ENCODE measurements at places on chromosomes 6 and 20. TPM values are rescaled to one million over a fixed set of nuclear protein-coding genes. Genes with fewer than 3 reads are reported as not detected.

RAB32 gene
- total RNA-seq = 1.3 TPM

B3GAT2 gene
- 0.02 TPM for total RNA-seq

NTSR1 gene
- not detected for total RNA-seq

CLPSL2 gene
- total RNA-seq = not detected

TGM2 gene
- not detected for total RNA-seq

HLA-DOA gene
- 1.8 TPM for total RNA-seq

SSTR4 gene
- not detected for total RNA-seq

- DNase-seq = no peak
These were observed 75.7 kb downstream of the TNFAIP3 start for GRCh38 chr6:137942736-137943135.

DNA sequence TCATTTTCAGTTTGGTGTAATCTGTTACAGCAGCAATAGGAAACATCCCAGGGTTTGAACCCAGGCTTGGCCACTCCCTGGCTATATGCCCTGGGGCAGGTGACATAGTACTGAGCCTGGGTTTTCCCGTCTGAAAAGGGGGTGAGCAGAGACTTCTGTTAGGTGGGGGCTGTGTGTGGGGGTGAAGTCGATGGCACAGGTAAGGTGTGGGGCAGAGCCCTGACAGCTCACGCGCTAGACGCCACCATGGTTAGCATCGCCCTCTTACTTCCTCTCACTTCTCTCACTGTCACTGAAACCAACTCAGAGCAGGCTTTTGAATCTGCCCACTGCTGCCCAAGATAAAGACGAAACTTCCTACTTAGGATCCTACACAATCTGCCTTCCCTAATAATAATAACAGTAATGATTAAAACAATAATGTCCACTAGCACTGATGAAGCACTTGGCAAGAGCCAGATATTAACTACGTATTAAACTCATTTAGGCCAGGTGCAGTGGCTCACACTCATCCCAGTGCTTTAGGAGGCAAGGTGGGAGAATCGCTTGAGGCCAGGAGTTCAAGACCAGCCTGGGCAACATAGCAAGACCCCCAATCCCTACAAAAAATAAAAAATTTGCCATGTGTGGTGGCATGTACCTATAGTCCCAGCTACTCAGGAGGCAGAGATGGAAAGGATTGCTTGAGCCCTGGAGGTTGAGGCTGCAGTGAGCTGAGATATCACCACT, 117.9 kb upstream of the PTPN1 start:
- DNase-seq = no peak

- no peak for DNase-seq
These were observed 32.5 kb upstream of the PRND start for GRCh38 chr20:4689220-4689619.

GRCh38 chr6:120569714-120570113, 764.6 kb downstream of the TBC1D32 start:
- DNase-seq = no peak

DNA sequence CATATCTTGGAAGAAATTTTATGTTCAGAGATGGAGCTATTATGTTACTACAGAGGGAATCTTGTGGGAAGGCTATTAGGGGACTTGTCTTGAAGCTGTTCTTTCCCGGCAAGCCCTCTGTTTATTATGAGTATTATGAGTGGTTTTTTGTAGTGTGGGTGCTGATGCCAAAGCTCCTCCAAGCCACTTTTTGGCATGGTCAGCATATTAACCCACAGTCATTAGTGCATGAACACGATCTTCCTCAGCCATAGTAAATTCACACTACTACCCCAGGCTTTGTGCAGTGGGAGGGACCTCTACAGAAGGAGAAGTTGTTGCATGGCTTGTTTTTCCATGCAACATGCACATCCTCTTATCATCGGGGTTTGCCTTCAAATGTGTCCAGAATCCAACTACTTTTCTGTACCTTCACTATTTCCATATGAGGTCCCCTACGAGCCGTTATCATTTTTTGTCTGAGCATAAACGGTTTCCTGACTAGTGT, 6.5 kb upstream of the BMP6 start:
- no peak for DNase-seq

DNA sequence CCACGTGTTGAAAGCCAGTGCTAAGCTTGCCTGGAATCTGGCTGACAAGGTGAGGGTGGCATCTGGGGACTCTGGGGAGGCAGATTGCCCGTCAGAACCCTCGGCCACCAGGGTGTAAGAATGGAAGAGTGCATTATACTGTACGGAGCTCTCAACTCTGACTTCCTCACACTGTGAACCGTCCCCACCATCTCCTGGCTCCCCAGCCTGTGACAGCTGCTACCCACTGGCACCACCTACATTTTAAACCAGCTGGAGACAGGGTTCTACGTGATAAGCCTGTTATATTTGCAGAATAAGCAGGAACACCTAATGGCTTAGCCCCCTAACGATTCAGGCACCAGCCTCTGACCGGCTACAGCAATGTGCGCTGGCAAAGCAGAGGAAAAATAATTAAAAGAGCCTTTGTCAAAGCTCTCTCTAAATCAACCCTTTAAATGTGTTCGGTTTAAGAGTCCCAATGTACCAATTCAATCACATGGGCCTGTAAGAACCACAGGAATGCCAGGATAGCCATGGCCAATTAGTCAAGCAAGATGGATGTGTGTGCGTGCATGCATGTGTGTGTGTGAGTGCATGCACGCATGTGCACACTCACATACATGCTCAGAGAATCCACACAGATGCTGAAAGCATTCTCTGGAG, 89.1 kb upstream of the TAB2 start:
- no peak for DNase-seq

GRCh38 chr6:21533678-21534077, 59.9 kb upstream of the SOX4 start:
- DNase-seq = no peak

DNA sequence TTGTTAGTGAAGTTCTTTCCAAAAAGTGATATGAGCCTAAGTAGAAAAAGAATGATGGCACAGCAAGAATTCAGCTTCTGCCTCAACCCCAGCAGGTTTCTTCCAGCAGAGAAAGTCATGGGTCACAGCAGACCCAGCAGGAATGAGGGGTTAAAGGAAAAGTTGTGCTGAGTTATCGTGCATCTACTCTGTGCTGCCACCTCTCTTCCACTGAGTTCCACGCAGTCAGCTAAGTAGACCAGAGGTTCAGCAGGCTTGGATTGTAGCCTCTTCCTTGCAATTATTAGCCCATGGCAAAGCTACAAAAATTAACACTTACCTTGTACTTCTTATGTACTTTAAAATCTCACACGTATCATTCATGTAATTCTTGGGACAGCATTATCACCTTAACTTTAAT, 510.8 kb downstream of the PTPRT start:
- DNase-seq = no peak

DNA sequence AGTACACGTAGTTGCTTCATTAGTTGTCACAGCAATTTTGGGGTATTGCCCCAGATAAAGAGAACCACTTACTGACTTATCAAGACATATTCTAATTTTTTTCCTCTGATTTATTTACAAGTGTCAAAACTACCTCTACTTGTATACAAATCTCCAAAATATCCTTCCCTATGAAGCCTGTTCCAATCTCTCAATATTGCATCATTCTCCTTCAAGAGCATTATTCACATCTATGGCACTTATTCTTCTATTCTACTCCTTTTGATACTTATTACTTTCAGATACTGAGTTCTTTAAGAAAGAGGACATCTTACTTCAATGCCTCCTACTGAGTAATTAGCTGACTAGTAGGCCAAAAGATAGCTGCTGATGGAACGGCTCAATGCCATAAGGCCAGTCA, 105.2 kb downstream of the SMLR1 start:
- DNase-seq = no peak

Data from activated T-helper 1 cell treated with anti-CD3 and anti-CD28 coated beads, Interleukin-12 subunit alpha, Interleukin-12 subunit beta, Interleukin-2, Interleukin-4 antibody, amounts not matched to agents 30 ng/mL and 10 ng/mL and 1 ng/mL, durations not matched to agents 14 hours and 24 hours and 36 hours (primary cell).